ENCODE measurements at places on chromosomes 11 and 22. TPM values are rescaled to one million over a fixed set of nuclear protein-coding genes. Genes with fewer than 3 reads are reported as not detected.

- peaks cover 3% of the 10 kb centered on the region for H3K27me3 ChIP-seq
- no peaks in the 10 kb centered on the region for H3K4me1 ChIP-seq
- H3K36me3 ChIP-seq, result no peaks in the 10 kb centered on the region
- H3K27ac ChIP-seq, result no peak overlapping the region
Measured at GRCh38 chr22:26612652-26613051, 5.2 kb downstream of the CRYBB1 start.

DNA sequence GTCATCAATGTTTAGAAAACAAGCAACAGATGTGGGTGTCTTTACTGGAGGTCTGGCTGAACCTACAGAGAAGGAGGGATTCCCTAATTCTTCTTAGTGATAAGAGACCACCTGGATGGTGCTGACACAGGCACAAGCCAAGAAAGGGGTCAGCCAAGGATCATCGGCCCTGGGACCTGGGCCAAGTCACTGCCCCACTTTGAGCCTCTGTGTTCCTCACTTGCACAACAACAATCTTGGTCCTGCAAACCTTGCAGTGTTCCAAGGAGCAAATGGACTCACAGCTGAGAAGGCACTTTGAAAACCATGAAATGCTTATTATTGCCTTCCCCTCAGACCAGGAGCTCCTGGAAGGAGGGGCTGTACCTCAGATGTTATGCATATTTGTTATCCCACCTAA, 7.0 kb upstream of the KCNE3 start:
- H3K4me3 ChIP-seq, result no peak overlapping the region
- H3K36me3 ChIP-seq, result no peaks in the 10 kb centered on the region
- H3K27ac ChIP-seq, result no peak overlapping the region
- DNase-seq, result peak; percentile 20
- H3K4me1 ChIP-seq, result no peaks in the 10 kb centered on the region

DNA sequence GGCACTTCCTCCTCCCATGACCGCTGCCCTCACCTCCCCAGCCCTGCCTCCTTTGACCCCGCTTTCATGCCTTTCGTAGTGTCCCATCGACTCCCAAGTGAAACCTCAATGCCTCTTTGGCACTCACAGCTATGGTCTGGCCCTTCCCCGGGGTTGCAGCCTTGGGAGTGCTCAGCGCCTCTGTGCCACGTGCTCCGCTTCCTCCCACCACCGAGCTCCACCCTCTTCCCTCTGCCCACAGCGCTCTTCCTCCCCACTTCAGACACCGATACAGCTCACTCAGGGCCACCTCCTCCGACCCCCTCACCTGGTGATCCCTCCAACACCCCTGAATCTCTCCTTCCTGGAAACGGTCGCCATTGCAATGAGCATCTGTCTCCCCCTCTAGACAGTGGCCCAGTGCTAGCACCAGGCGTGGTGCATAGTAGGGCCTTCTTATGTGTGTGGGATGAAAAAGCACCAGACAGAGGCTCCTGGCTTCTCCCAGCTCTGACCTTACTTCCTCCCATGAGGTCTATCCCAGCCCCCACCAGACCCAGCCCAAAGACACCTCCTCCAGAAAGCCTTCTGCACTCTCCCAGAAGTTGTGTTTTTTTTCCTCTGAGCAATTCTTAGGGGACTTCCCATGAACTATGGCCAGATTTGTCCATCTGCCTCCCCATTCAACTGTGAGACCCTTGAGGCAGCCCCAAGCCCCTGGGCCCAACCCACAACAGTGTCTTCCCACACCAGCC, 16.4 kb upstream of the SCGB1A1 start:
- peak; percentile 11 for DNase-seq
- H3K27ac ChIP-seq, result no peak overlapping the region
- H3K36me3 ChIP-seq, result no peaks in the 10 kb centered on the region

- H3K27me3 ChIP-seq, result no peaks in the 10 kb centered on the region
- no peaks in the 10 kb centered on the region for H3K36me3 ChIP-seq
- H3K4me1 ChIP-seq, result peaks cover 8% of the 10 kb centered on the region
Measured at GRCh38 chr11:123122341-123122740, 60.4 kb upstream of the HSPA8 start.

DNA sequence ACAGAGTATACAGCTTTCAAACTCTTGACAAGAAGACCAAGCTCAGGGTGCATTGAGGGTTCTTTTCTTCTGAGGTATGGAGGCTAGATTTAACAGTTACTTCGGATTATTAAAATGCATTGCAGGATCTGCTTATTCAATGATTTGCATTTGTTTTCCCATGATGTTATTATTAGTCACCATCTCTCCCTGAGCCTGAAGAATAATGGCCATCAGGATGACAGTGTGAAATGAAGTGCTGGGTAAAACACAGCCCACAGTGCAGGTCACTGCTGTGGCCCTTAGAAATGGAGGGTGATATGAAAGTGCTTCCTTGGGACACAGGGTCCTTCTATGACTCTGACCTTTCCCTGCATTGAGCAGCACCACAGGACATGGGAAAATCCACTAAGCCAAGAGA, 40.0 kb downstream of the TECTA start:
- H3K4me3 ChIP-seq, result no peak overlapping the region
- no peak for DNase-seq
- no peaks in the 10 kb centered on the region for H3K36me3 ChIP-seq
- no peaks in the 10 kb centered on the region for H3K27me3 ChIP-seq
- no peak overlapping the region for H3K27ac ChIP-seq

DNA sequence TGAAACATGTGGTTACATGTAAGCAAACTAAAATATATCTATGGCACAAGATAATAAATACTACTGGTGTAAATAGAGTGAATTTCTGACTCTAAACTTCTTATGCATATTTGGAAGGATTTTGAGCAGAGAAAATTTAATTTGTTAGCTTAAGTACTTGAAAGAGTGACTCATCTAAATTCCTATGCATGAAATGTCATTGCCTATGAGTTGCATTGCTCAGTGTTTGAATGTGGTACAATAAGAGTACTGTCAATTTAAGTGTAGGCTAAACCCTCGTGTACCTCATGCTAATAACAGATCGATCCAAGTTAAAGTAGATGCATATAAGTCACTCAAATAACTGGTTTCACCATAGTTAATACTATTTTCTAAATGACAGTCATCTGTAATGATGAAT, 5.3 kb upstream of the CARD18 start:
- no peaks in the 10 kb centered on the region for H3K27me3 ChIP-seq
- no peak for DNase-seq
- no peak overlapping the region for H3K4me3 ChIP-seq
- H3K27ac ChIP-seq, result no peak overlapping the region
- H3K4me1 ChIP-seq, result no peaks in the 10 kb centered on the region

DNA sequence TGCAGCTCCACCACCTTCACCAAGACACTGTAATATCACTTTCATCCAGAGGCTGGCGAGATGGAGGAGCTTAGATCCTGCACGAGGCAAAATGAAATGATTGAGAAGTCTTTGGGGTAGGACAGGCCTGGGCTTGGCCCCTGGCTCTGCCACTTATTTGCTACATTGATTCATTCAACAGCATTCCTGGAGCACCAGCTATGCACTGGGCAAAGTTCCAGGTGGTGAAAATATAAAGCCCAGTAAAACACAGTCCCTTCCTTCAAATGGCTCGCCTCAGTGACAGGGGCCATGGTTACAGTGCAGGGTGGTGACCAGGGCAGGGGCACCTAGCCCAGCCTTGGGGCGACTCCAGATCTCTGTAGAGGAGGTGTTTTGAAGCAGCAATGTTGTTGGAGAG, 19.7 kb downstream of the ALX4 start:
- DNase-seq, result peak; percentile 72
- H3K36me3 ChIP-seq, result no peaks in the 10 kb centered on the region
- no peaks in the 10 kb centered on the region for H3K27me3 ChIP-seq
- no peak overlapping the region for H3K4me3 ChIP-seq

DNA sequence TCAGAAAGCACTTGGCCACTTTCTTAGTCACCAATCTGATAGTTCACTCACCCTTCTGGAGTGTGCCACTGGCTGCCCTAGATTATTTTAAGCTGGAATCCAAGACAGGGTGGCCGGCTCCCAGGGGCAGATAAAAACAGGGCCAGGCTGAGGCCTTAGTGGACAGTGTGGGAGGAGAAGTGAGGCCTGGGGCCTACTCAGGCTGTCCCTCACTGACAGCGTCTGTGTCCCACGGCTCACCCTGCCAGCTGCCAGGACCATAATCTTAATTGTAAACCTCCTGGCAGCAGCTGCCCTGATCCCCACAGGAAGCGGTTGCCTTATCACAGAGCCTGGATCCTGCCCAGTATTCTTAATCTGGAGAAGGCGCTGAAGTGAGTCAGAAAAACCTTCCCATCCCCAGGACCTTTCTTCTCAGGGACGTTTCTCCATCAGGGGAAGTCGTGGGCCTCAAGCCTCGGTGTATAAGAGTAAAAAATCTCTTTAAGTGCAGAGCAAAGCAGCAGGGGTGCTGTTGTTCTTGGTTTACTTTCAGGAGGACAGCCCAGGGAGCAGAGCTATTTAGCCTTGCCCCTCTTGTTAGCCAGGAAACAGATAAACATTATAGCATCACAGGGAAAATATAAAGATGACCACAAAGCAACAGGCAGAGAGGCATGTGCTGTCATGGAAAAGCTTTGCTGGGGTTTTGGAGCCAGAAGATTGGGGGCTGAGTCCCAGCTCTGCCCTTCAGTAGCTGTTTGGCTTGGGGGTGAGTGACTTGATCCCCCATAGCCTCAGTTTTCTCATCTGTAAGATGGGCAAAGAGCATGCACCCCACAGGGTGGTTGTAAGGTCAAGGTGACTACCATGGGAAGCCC, 39.6 kb downstream of the TSPAN18 start:
- peak overlapping the region; percentile 38 for H3K27ac ChIP-seq
- H3K36me3 ChIP-seq, result no peaks in the 10 kb centered on the region
- no peaks in the 10 kb centered on the region for H3K27me3 ChIP-seq
- DNase-seq, result peak; percentile 12
- H3K4me3 ChIP-seq, result no peak overlapping the region

- H3K36me3 ChIP-seq, result no peaks in the 10 kb centered on the region
- DNase-seq, result peak; percentile 55
- peaks cover 13% of the 10 kb centered on the region for H3K4me1 ChIP-seq
- no peak overlapping the region for H3K4me3 ChIP-seq
- H3K27ac ChIP-seq, result no peak overlapping the region
Measured at GRCh38 chr11:20207781-20208621, 47.7 kb upstream of the DBX1 start.

- H3K27me3 ChIP-seq, result no peaks in the 10 kb centered on the region
- no peaks in the 10 kb centered on the region for H3K36me3 ChIP-seq
- DNase-seq, result no peak
- H3K4me1 ChIP-seq, result no peaks in the 10 kb centered on the region
Measured at GRCh38 chr22:22999523-22999922, 70.8 kb upstream of the GNAZ start.

- H3K4me3 ChIP-seq, result no peak overlapping the region
- H3K27ac ChIP-seq, result no peak overlapping the region
- H3K27me3 ChIP-seq, result no peaks in the 10 kb centered on the region
- no peak for DNase-seq
- H3K4me1 ChIP-seq, result no peaks in the 10 kb centered on the region
- no peaks in the 10 kb centered on the region for H3K36me3 ChIP-seq
Measured at GRCh38 chr11:84381666-84382065, 1095.5 kb upstream of the CCDC90B start.

- no peak overlapping the region for H3K4me3 ChIP-seq
- no peaks in the 10 kb centered on the region for H3K27me3 ChIP-seq
- no peaks in the 10 kb centered on the region for H3K36me3 ChIP-seq
- DNase-seq, result no peak
Measured at GRCh38 chr11:12565406-12565805, 108.8 kb upstream of the TEAD1 start.

GRCh38 chr22:22167791-22168189, 76.8 kb upstream of the VPREB1 start:
- no peak overlapping the region for H3K4me3 ChIP-seq
- no peak overlapping the region for H3K27ac ChIP-seq
- H3K36me3 ChIP-seq, result no peaks in the 10 kb centered on the region
- DNase-seq, result no peak
- H3K27me3 ChIP-seq, result no peaks in the 10 kb centered on the region

GRCh38 chr22:35686298-35686697, 31.4 kb upstream of the APOL5 start:
- no peak overlapping the region for H3K27ac ChIP-seq
- H3K27me3 ChIP-seq, result no peaks in the 10 kb centered on the region
- H3K4me3 ChIP-seq, result no peak overlapping the region
- no peaks in the 10 kb centered on the region for H3K36me3 ChIP-seq
- DNase-seq, result no peak

DNA sequence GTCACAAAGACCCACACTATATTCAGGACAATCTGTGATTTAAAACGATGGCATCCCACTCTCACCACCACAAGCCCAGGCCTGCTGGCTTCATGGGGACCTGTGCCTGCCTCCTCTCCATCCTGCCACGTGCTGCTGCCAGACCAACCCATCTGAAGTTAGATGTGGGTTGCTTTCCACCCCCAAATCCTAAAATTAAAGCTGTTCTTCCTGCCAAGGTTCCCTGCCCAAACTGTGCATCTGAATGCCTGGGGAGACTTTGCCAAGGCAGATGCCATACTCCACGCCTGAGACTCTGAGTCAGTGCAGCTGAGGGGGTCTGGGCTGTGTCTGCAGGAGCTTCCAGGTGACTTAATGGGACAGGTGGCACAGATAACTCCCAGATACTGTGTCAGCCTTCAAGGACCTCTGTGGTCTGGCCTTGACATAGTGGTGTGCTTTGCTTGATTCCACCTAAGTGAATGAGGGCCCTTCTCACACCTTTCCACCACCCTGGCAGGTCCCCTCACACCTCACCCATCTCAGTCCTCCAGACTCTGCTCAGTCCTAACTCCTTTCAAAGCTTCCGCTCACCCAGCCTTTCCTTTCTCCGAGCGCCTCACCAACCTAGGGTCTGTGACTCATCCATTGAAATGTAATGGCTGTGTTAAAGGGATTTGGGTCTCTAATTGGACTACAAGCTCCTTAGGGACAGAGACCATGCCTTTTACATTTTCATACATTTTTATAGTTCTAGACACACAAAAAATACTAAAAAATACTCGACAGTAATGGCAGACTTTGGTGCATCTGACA, 18.6 kb downstream of the ADAMTS8 start:
- H3K27me3 ChIP-seq, result no peaks in the 10 kb centered on the region
- no peak overlapping the region for H3K4me3 ChIP-seq
- no peak for DNase-seq
- no peak overlapping the region for H3K27ac ChIP-seq

GRCh38 chr11:115222218-115222862, 281.9 kb downstream of the CADM1 start:
- H3K27me3 ChIP-seq, result no peaks in the 10 kb centered on the region
- no peak overlapping the region for H3K27ac ChIP-seq
- H3K4me1 ChIP-seq, result peaks cover 65% of the 10 kb centered on the region
- no peaks in the 10 kb centered on the region for H3K36me3 ChIP-seq

Gene PARVG
- total RNA-seq, result 5.4 TPM

Gene SCUBE2
- 1.2 TPM for total RNA-seq

Gene TRIM49
- total RNA-seq, result not detected

Gene MS4A12
- not detected for total RNA-seq

Data from thyroid gland (tissue), 4 donors.